ENCODE measurements at places on chromosomes 16 and 17. TPM values are rescaled to one million over a fixed set of nuclear protein-coding genes. Genes with fewer than 3 reads are reported as not detected.

DNA sequence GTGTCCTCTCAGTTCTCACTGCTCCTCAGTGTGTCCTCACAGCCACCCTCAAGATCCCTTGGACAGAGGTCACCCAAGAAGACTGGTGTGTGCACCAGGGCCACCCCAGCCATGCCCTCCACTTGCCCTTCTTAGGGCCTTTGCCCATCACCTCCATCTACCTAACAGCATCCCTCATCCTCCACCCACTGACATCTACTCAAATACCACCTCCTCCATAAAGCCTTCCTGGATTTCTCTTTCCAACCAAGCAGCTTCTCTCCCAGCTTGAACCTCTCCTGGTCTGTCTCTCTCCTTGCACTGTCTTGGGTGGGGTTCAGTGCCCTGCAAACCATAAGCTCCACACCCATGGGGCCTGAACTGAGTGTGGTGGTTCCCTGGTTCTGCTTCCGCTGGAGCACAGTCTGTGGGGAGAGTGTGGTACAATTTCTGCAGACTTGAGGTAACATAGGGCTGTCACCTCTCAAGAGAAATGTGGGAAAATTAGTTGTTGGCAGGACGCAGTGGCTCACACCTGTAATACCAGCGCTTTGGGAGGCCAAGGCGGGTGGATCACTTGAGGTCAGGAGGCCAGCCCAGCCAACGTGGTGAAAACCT, 14.4 kb downstream of the KATNB1 start:
- DNase-seq: no peak

DNA sequence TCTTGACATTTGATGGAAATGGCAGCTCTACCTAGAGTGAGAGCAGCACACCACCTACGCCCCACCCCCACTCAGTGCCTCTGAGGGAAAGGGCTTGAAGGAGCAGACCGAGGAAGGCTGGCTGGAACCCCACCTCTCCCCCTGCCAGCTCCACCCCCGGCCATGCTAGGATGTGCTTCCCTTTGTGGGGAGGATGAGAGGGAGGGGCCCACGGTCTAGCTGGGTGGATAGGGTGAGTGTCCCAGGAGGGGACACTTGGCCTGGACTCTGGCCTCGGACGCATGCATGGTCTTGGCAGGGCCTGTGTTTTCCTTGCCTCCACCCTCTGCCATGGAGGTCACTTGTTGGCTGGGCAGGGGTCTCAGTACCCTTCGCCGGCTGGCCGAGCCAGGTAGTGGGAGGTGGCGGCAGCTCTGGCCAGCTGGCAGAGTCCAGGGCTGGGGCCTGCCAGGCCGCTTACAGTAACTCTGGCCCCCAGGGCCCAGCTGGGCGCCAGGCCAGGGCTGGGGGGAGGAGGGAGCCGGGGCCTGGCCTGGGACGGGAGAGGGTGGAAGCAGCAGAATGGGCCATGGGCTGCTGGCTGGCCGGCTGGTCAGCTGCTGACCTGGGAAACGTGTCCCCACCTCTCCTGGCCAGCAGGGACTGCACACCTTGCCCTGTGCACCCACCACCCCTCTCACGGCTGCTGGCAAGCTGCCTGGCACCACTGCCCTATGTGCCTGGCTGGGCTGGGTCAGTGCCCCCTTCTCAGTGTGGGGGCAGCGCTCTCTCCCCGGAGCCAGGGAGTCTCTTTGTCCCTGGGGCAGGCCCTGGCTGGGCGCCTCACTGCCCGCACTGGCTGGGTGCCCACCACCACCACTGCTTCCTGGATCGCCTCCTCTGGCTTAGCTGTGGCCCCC, 23.0 kb downstream of the RARA start:
- peak; percentile 47 for DNase-seq

DNA sequence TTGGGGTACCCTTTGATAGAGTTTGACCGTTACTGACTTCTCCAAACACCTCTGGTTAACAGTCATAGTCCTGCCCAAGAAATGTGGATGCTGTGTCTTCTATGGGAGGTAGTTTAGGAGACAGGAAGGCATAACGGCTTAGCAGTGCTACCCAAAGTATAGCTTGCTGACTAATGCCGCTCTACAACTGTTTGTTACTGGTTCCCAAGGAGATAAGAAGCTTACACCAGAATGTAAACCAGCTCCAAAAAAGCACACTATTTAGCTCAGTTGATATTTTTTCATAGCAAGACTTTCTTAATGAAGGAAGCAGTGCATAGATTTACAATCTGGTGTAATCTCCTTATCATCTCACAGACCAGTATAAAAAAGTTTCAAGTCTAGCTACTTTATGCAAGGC, 95.7 kb downstream of the HS3ST3B1 start:
- DNase-seq: no peak

DNA sequence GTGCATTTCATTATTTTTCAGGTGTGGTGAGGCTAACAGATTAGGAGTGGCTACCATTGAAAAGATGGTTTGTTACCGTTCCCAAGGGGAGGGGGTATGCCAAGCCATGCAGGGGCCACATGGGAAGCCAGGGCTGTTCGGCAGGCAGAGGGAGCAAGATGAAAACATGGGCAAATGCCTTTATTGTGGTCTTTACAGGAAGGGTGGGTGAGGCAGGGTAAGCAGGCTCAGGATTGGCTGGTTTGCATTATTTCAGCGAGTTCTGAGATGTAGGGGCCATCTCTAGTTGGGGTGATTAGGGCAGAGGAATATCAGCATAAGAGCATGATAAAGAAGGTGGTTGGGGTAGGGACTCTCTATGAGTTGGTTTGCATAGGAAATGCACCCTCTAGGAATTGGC, 117.6 kb downstream of the CCT6B start:
- DNase-seq: no peak

- DNase-seq: no peak
Measured at GRCh38 chr17:69947027-69947759, 127.8 kb upstream of the KCNJ16 start.

The ZNF750 gene
- under 0.01 TPM for total RNA-seq

The ZNF597 gene
- 2.2 TPM for total RNA-seq

The TBC1D3E gene
- not detected for total RNA-seq

Data from lung microvascular endothelial cell (primary cell).